Natural killer cell (primary cell): ENCODE measurements at places on chromosomes 7 and 10. TPM values are rescaled to one million over a fixed set of nuclear protein-coding genes. Genes with fewer than 3 reads are reported as not detected.

- H3K36me3 ChIP-seq, result no peaks in the 10 kb centered on the region
- H3K27me3 ChIP-seq, result no peaks in the 10 kb centered on the region
- DNase-seq, result no peak
- H3K27ac ChIP-seq, result peak overlapping the region; percentile 27
Measured at GRCh38 chr7:111012799-111013675, 77.9 kb upstream of the LRRN3 start.

GRCh38 chr7:48052748-48053147 is 17.4 kb downstream of the C7orf57 start:
- H3K4me1 ChIP-seq, result no peaks in the 10 kb centered on the region
- H3K36me3 ChIP-seq, result no peaks in the 10 kb centered on the region
- H3K27ac ChIP-seq, result no peak overlapping the region
- DNase-seq, result no peak
- no peaks in the 10 kb centered on the region for H3K27me3 ChIP-seq

MYOF gene
- 2.9 TPM for total RNA-seq

GRCh38 chr7:159024280-159024951 is 120.3 kb downstream of the VIPR2 start:
- peaks cover 2% of the 10 kb centered on the region for H3K27me3 ChIP-seq
- no peak for DNase-seq
- H3K27ac ChIP-seq, result no peak overlapping the region

- H3K4me3 ChIP-seq, result no peak overlapping the region
- H3K4me1 ChIP-seq, result no peaks in the 10 kb centered on the region
- no peak overlapping the region for H3K27ac ChIP-seq
- no peaks in the 10 kb centered on the region for H3K27me3 ChIP-seq
- H3K36me3 ChIP-seq, result no peaks in the 10 kb centered on the region
- DNase-seq, result no peak
Measured at GRCh38 chr7:18889436-18889835, 228.0 kb downstream of the TWIST1 start.

UBE2H gene
- 80.9 TPM for total RNA-seq

- H3K36me3 ChIP-seq, result no peaks in the 10 kb centered on the region
- no peaks in the 10 kb centered on the region for H3K27me3 ChIP-seq
- H3K27ac ChIP-seq, result no peak overlapping the region
- H3K4me1 ChIP-seq, result peaks cover 15% of the 10 kb centered on the region
Measured at GRCh38 chr10:1657479-1657878, 79.8 kb downstream of the ADARB2 start.

DNA sequence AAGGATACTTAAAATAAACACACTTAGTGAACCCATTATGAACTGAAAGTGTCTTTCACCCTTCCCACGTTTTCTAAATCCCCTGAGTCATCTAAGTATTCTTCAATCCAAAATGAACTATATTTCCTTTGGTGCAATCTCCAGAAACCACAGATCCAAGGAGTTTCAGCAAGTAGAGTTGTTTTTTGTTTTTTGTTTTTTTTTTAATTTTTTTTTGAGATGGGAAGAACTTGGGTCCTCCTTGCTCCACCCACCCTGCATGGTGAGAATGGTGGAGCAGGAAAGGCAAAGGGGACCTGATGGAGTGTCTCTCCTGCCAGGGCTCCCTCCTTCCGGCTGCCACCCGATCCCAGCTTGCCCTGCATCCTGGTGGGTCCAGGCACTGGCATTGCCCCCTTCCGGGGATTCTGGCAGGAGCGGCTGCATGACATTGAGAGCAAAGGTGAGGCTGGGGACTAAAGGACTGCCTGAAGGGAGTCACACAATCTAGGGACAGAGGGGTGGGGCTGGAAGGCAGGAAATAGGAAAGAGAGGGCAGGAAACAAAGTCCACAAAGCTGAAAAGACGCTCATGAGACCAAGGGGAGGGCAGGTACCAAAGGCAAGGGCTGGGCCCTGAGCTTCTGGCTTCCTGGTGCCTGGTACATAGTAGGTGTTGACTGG is 12.1 kb downstream of the ATG9B start:
- H3K27me3 ChIP-seq, result no peaks in the 10 kb centered on the region
- no peak overlapping the region for H3K4me3 ChIP-seq
- peaks cover 81% of the 10 kb centered on the region for H3K4me1 ChIP-seq
- no peak for DNase-seq
- no peak overlapping the region for H3K27ac ChIP-seq
